Muscle of arm (tissue), 14 donors: ENCODE measurements at places on chromosomes 1 and 21.

GRCh38 chr1:109118089-109118488 lies 4.2 kb downstream of the ELAPOR1 start:
- DNase-seq: no peak

- DNase-seq: no peak
These were observed 281.1 kb downstream of the NPHP4 start for GRCh38 chr1:5711079-5711478.

DNA sequence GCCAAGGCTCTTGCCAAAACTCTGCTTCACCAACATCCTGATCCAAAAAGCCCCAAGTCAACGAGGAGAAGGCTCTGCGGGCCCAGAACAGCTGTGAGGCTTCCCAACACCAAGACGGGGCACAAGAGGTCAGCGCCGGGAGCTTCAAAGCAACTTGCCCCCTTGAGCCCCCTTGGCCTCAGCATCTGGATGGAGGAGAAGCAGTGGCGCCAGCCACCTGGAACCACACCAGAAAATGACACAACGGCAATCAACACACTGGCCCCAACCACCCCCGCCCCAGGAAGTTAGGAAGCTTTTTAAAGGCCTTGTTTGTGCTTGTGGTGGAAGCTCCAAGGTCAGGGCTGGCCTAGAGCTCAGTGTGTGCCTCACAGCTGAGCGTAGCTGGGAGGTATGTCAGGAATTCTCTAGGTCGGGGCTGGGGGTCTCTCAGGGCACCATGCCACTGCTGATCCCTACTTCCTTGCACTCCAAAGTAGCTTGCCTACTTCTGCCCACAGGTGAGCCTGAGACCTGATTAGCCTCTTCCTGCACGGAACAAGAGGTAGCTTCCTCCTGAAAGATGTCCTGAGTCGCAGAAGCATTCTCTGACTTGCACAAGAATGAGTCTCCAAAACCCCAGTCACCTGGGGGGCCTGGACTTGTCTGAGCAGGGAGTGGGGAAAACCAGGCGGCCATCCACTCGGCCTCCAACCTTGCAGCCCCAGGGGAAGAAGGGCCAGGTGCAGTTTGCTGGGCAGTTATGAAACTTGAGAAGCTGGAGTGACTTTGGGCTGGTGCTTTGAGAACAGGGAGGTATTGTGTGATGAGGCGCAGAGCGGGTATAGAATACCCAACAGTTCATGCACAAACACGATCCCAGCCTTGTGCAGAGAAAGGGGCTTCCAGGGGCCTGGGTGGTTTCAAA lies 9.7 kb upstream of the SRP9 start:
- peak; percentile 71 for DNase-seq

GRCh38 chr1:230570724-230571360 lies 71.4 kb upstream of the COG2 start:
- DNase-seq: no peak

DNA sequence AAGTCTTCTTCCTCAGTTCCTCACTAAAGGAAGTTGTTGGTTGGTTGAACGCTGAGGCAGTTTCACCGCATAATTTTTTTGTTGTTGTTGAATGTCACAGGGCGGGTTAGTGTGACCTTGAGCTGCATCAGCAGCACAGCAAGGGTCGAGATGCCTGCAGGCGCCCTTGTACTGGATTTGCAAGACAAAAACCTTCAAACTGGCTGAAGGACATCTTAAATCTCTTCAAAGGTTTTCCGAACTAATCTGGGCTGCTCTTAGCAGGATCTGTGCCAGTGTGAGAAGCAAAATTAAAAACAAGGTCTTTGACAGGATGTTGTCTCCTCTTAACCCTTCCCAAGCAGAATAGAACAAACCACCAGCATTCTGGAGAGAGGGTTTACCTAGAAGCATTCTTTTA lies 59.4 kb downstream of the NRIP1 start:
- DNase-seq: no peak
